ENCODE measurements at places on chromosomes 6 and 20.

GRCh38 chr6:114430534-114431124, 87.8 kb upstream of the HS3ST5 start:
- H3K27me3 ChIP-seq, result no peaks in the 10 kb centered on the region
- H3K4me1 ChIP-seq, result peaks cover 7% of the 10 kb centered on the region
- no peaks in the 10 kb centered on the region for H3K36me3 ChIP-seq
- no peak overlapping the region for H3K27ac ChIP-seq

GRCh38 chr6:7414811-7415210, 25.2 kb downstream of the RIOK1 start:
- H3K4me1 ChIP-seq, result peaks cover 41% of the 10 kb centered on the region
- DNase-seq, result no peak
- H3K36me3 ChIP-seq, result peaks cover 39% of the 10 kb centered on the region
- H3K4me3 ChIP-seq, result no peak overlapping the region
- H3K27me3 ChIP-seq, result no peaks in the 10 kb centered on the region

GRCh38 chr6:125301435-125302391, at the start of gene HDDC2:
TSS of gene HDDC2 (minus strand) at chr6:125301967. CDS start at chr6:125301932, 35 bp downstream.
- H3K36me3 ChIP-seq, result peaks cover 24% of the 10 kb centered on the region
- no peaks in the 10 kb centered on the region for H3K27me3 ChIP-seq
- H3K27ac ChIP-seq, result peak within 1 kb of the TSS; percentile 95
- H3K4me3 ChIP-seq, result peak within 1 kb of the TSS; percentile 81
- H3K4me1 ChIP-seq, result peaks cover 44% of the 10 kb centered on the region
- DNase-seq, result peak; percentile 95

DNA sequence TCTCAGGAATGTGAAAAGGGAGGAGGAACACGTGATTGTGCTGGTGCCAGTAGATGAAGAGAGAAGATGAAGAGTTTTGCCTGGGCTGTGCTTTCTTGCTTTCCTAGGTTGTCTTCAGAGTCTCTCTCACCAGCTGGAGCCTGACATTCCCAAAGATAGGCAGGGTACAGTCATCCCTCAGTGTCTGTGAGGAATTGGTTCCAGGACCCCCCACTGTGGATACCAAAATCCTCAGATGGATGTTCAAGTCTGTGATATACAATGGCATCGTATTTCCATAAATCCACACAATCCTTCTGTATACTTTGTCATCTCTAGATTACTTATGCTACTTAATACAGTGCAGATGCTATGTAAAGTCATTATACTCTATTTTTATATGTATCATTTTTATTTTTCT, 113.5 kb downstream of the SAMD5 start:
- no peak overlapping the region for H3K4me3 ChIP-seq
- H3K27ac ChIP-seq, result no peak overlapping the region
- no peaks in the 10 kb centered on the region for H3K36me3 ChIP-seq
- no peaks in the 10 kb centered on the region for H3K27me3 ChIP-seq
- H3K4me1 ChIP-seq, result peaks cover 34% of the 10 kb centered on the region

DNA sequence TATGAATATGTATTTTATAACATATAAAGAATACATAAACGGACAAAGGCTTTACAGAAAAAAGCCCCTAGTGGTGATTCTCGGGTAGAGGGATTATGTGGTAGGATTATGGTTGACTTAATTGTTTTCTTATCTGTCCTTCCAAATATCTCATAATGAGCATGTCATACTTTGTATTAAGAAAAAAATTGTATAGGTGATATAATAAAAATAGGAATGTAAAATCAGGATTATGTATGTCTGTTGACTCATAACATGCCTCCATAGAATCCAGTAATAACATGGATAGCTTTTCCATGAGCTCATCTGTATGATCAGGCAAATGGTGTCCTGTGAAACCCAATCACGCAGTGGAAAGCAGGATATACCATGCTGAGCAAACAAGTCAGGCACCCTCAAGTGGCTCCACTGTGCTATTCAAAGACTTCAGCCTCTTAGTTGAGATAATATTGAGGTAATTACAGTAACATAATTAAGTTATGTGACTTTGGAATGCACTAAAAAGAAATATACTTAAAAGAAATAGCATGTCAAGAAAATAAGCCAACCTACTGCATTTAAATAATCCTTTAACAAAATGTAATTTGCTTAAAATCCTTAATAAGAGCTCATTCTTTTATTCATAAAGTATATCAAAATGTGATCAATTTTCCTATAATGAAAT, 39.6 kb upstream of the PRELID3B start:
- no peak for DNase-seq
- H3K27ac ChIP-seq, result no peak overlapping the region
- peaks cover 5% of the 10 kb centered on the region for H3K4me1 ChIP-seq
- H3K27me3 ChIP-seq, result peaks cover 6% of the 10 kb centered on the region
- H3K4me3 ChIP-seq, result no peak overlapping the region

DNA sequence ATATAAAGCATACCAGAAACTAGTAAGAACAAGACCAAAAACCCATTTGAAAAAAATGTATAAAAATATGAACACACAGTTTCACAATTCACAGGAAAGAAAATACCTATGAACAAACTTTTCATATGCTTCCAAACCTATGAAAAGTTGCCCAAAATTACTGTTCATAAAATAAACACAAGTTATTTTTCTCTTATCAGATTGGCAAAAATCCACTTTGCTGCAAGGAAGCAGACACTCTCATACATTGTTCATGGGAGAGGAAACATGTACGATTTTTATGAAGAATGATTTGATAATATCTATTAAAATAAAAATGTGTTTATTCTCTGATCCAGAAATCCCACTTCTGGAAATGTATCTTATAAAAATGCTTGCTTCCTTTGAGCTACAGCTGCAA, 40.0 kb upstream of the OCSTAMP start:
- peaks cover 3% of the 10 kb centered on the region for H3K36me3 ChIP-seq
- DNase-seq, result no peak
- H3K27me3 ChIP-seq, result peaks cover 7% of the 10 kb centered on the region

DNA sequence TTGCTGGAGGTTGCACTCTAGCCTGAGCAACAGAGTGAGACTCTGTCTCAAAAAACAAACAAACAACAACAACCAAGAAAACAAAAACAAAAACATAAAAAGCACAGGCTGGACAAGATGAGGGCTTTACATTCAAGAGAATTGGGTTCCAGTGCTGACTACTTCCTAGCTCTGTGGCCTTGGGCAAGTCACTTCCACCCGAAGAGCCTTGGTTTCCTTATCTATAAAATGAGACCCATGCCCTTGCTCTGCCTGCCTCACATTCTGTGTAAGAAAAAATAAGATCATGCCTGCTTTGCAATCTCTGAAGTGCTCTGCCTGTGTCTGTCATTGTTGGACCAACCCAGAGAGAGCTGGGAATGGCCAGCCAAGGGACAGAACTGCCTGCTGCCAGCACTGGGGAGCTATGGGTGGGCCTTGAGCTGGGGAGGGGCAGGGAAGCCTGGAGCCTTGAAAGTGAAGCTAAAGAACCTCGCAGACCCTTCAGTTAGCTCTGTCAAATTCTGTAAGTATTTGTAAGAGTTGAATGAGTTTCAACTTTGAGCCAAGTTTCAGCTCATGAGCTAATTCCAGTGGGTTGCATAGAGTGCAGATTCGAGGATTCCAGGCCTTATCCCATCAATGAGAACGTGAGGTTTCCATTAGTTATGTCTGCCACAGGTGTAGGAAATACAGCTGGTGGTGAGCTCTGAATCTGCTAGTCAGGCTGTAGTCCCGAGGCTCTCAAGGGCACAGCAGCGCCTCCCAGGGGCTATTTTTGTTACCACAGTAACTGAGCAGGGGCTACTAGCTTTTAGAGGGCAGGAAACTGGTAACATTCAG, 93.2 kb downstream of the DLGAP4 start:
- peaks cover 3% of the 10 kb centered on the region for H3K36me3 ChIP-seq
- no peak overlapping the region for H3K27ac ChIP-seq
- H3K4me1 ChIP-seq, result no peaks in the 10 kb centered on the region
- H3K4me3 ChIP-seq, result no peak overlapping the region
- DNase-seq, result no peak

GRCh38 chr6:41790045-41790444, 2.6 kb downstream of the TOMM6 start:
- no peak for DNase-seq
- H3K27ac ChIP-seq, result no peak overlapping the region
- H3K4me3 ChIP-seq, result no peak overlapping the region
- H3K4me1 ChIP-seq, result peaks cover 20% of the 10 kb centered on the region
- no peaks in the 10 kb centered on the region for H3K36me3 ChIP-seq

GRCh38 chr6:138956244-138956924, 31.7 kb downstream of the REPS1 start:
- H3K36me3 ChIP-seq, result no peaks in the 10 kb centered on the region
- H3K27me3 ChIP-seq, result no peaks in the 10 kb centered on the region
- peaks cover 35% of the 10 kb centered on the region for H3K4me1 ChIP-seq
- H3K27ac ChIP-seq, result no peak overlapping the region

DNA sequence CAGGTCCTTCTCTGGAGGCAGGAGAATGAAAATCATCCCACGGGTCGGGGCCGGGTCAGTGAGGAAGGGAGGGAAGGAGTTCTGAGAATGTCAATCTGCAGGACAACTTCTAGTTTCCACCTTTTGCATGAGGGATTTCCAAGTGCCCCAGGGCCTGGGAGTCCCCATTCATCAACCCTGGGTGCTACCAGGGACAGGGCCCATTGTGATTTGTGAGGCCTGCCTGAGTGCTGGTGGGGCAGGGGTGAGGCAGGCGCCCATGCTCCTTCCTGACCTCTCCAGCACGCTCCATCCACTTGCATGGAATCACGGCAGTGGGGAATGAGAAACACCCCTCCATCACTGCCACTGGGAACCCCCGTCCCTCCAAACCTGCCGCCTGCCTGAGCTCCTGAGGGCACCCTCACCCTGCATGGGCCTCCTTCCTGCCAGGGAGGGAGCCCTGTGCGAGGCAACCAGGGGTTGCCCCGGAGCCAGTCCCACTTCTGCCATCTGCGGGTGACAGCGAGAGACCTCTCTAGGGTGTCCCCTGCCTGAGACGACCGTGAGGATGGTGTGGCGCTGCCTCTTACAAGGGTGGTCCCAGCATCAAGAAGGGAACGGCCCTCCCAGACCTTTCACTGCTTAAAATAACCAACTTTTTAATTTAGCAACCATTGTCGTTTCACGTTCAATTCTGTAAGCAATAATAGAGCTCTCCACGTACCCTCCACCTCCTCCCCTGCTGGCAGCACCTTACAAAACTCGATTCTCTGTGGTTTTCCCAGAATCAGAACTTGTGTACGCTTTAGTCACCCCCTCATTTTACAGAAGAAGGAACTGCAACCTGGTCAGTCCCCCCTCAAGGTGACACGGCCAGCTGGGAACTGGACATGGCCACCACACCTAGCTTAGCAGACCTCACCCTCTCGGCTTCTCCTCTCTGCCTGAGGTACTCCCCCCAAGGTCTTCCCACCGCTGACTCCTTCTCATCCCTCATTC, 28.6 kb downstream of the PMEPA1 start:
- no peak overlapping the region for H3K4me3 ChIP-seq
- no peaks in the 10 kb centered on the region for H3K27me3 ChIP-seq
- H3K27ac ChIP-seq, result no peak overlapping the region
- peaks cover 7% of the 10 kb centered on the region for H3K36me3 ChIP-seq

DNA sequence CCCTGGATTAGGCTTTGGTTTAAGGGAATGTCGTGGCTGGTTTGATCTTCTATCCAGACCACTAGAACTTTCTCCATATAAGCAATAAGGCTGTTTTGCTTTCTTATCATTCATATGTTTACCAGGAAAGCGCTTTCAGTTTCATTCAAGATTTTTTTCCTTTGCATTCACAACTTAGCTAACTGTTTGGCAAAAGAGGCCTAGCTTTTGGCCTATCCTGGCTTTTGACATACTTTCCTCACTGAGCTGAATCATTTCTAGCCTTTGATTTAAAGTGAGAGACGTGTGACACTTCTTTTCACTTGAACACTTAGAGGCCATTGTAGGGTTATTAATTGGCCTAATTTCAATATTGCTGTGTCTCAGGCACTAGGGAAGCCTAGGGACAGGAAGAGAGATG, 1.7 kb upstream of the FAM50B start:
- H3K36me3 ChIP-seq, result no peaks in the 10 kb centered on the region
- H3K27ac ChIP-seq, result no peak overlapping the region
- H3K27me3 ChIP-seq, result no peaks in the 10 kb centered on the region
- DNase-seq, result no peak
- H3K4me1 ChIP-seq, result peaks cover 33% of the 10 kb centered on the region

All from chondrocyte (in vitro differentiated cells).